ENCODE measurements at places on chromosomes 1 and 21.

GRCh38 chr1:28577738-28578536, 14.1 kb upstream of the RAB42 start:
- no peak for DNase-seq

- DNase-seq = no peak
These were observed 12.9 kb upstream of the DISC1 start for GRCh38 chr1:231613419-231614349.

DNA sequence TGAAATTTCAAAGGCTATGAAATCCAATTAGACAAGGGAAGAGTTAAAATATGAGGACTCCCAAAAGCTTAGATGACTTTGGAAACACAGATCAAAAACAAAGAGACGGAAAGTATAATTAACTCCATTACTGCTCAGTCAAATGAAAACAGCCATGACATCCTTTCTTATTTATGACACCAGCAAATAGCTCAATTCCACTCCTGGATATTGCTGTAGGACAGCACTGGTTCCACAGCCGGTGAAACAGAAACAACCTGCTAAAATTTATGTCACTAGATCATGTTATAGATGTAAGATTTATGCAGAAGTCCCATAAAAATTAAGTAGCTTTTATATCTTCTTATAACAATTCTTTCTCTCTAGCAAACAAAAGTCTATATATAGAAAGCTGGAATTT, 65.6 kb upstream of the RRP15 start:
- no peak for DNase-seq

DNA sequence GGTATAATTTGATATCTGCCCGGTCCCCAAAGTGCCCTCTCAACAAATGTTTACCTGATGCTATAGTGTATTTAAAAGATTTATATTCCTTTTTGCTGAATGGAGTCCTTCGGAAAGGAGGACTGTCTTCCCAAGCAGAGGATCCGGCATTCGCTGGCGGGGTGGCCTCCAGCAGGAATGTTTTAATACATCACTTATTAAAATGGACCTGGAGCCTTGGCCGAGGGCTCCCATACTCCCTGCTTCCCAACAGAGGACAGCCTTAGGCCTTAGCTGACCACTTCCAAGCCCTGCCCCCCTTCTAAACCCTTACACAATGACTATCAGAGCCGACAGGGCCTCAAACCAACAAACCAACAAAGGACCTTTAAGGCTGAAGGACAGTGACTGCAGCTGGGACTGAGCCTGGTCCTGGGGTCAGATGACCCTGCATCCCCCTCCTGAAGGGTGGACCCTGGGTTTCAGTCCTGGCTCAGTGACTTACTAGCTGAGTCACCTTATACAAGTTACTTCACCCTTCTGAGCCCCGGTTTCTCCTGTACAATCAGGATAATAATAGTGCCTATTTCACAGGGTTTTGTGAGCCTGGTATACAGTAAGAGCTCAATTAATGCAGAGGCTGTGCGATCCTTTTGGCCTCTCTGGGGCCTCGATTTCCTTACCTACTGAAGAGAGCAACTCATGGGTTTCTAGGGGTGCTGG, 5.6 kb downstream of the CAMK2N1 start:
- no peak for DNase-seq

DNA sequence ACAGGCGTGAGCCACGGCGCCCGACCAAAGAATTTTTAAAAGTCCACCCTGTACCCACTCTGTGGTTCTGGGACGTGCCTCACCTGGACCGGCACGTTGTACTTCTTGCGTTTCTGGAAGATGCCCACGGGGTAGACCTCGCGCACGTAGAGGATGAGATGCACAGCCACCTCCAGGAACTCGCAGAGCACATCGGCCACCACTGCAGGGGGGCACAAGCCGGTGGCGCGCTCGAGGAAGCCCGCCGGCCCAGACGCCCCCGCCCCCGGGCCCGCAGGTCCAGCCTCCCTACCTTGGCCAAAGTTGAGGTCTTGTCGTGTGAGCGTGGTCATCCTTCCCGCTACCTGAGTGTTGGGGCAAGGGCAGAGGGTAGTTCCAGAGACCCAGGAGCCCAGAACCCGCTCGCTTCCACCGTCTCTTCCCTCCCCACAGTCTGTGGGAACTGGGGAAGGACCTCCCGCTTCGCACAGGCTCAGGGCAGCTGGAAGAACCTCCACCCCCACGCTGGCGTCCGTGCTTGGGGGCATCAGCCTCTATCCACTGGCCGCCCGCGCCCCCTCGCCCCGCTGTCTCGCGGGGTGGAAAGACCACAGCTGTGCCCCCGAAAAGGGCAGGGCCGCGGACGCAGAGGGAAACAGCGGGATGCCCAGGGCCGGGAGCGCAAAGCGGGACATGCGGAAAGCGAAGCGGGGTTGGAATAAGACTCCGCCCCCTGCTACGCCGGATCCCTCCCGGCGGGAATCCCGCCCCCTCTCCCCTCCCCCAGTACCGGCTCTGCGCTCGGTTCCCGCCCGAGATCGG, 478 bp downstream of the MAD2L2 start:
- no peak for DNase-seq

DNA sequence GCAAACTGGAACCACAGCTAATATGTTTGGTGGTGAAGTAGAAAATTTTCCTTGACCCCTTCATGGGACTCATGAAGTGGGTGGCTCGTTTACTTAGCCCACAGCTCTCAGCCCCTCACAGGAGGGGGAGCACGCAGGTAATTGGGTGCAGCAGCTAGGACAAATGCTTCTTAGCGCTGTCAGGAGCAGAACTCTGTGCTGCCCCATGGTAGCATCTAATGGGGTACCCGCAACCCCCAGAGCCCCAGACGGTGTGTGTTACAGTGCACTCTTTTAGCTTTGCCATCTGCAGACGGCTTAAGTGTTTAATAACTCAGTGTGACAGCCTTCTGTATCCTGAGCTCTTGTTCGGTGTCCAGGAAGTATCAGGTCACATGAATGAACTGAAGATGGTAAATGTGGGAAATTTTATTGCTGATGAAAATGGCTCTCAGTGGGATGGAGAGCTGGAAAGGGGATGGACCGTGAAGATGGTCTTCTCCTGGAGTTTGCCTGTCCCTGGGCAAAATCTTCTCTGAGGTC, 189.6 kb upstream of the ZRANB2 start:
- DNase-seq = no peak

- no peak for DNase-seq
These were observed 133.0 kb upstream of the VAMP3 start for GRCh38 chr1:7638078-7638477.

- DNase-seq = no peak
These were observed 18.1 kb downstream of the CFAP74 start for GRCh38 chr1:1985375-1986050.

DNA sequence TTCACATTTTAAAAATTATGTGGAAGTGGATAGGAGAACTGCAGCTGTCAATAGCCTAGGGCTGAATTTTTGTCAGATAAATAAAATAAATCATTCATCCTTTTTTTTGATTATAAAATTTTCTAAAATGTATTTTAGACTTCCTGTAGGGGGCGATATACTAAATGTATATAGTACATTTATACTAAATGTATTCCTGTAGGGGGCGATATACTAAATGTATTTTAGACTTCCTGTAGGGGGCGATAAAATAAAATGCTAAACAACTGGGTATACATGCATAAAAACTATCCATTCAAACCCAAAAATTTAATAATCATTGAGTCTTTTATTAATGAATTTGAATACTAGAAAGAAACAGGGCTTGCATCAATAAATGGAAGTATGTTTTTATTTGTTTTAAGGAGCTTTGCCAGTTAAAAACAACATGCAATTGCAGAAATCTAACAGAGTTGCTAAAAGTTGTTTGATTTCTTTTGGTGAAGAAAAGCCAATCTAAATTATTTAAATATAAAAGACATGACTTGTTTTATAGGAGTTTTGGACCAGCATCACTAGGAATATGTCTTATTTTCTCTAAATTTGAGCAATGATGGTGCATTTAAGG, 31.4 kb downstream of the CLCA1 start:
- peak; percentile 56 for DNase-seq

DNA sequence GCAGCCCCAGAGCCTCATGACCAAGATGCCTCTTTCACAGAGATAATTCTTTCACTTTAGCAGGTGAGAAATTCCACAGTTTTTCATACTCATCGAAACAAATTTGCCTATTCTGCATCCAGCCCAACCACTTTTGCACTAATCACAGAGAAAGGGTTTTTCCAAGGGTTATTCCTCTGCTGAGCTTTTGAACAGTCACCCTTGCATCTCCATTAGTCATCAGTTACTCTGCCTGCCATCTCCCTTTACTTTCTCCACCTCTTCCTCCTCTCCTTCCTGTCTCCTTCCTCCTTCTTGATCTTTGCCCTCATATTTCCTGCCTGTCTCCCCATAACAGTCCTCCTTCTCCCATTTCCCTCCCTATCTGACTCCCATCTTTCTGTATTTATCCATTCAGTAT, 43.9 kb downstream of the FH start:
- no peak for DNase-seq

DNA sequence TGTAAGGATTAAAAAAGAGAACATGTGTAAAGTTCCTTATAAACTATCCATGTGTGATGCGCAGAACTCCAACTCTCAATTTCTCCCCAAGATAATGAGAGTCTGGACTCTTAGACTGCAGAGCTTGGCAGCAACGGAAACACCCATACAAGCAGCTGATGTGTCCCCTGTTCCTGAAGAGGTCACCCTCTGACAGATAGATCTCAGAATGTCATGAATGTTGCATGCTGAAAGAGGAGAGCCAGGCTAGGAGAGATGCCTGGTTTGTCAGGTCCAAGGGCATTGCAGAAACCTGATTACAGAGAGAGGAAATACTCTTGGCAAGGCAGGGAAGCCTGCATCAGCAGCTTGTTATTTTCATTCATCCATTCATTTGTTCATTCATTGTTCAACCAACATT, 24.2 kb downstream of the MTARC1 start:
- no peak for DNase-seq

- peak; percentile 66 for DNase-seq
These were observed 58.7 kb upstream of the APOBEC4 start for GRCh38 chr1:183711741-183712361.

- no peak for DNase-seq
These were observed 114.7 kb downstream of the GRIK3 start for GRCh38 chr1:36919491-36920145.

All from cardiac fibroblast (primary cell).